ENCODE measurements at places on chromosomes 16 and 17.

- no peak for DNase-seq
These were observed 8.5 kb downstream of the FNDC8 start for GRCh38 chr17:35129973-35130351.

- no peak for DNase-seq
These were observed 94.8 kb upstream of the AKTIP start for GRCh38 chr16:53597776-53598175.

- DNase-seq: no peak
These were observed 13.5 kb downstream of the STH start for GRCh38 chr17:46012506-46013079.

DNA sequence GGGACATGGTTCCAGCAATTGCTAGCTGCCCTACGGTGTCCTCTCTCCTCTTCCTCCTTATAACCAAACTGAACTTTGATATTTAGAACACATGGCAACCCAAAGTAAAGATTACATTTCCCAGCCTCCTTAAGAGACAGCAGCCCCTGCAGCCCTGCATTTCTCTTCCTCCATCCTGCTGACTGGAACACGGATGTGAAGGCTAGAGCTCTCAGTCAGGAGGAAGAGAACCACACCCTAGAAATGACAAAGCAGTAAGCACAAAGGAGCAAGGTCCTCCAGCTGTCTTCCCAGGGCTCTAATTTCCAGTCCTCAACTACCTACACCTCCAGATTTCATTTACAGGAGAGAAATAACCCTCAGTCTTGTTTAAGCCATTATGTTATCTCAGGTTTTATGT, 10.9 kb downstream of the DYNC1LI2 start:
- DNase-seq: no peak

DNA sequence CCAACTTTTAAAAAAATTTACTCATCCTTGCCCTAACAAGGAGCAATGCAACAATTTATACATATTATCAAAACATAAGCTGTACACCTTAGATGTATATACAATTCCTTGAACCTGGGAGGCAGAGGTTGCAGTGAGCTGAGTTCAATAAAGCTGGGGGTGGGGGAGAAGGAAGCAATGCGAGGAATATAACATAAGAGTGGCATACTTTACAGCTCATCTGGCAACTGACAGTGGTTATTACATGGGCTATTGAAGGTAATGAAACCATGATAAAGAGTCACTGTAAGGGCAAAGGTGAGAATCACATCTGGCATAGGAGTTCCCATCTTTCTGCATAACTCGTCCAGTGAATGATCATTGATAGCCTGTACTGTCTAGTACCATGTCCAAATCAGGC, 43.7 kb downstream of the CA4 start:
- DNase-seq: no peak

DNA sequence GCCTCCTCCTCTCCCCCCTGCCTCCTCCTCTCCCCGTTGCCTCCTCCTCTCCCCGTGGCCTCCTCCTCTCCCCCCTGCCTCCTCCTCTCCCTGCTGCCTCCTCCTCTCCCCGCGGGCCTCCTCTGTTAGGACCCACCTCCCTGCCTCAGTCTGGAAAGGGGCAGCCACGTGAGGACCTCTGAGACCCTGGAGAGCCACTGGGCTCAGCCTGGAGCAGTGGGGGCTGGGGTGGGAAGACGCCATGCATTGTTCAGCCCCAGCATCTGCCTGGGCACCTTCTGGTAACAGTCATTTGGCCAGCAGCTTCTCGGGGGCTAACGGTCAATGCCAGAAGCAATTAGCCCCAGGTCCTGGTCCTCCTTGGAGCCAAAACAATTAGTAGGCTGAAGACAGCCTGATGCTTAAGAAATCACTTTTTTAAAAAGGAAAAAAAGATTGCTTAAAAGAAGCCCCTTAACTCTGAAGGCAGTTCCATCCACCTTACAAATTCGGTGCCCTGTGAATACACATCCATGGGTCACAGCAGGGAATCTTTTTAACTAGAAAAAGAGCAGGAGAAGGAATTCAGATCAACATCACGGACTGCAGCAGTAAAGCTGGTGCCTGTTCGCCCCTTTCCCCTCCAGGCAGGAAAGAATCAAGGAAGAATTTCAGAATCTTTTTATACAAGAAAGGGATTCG, 29.8 kb downstream of the NXN start:
- DNase-seq: no peak

- DNase-seq: no peak
These were observed 167.5 kb downstream of the TANC2 start for GRCh38 chr17:63133491-63133890.

DNA sequence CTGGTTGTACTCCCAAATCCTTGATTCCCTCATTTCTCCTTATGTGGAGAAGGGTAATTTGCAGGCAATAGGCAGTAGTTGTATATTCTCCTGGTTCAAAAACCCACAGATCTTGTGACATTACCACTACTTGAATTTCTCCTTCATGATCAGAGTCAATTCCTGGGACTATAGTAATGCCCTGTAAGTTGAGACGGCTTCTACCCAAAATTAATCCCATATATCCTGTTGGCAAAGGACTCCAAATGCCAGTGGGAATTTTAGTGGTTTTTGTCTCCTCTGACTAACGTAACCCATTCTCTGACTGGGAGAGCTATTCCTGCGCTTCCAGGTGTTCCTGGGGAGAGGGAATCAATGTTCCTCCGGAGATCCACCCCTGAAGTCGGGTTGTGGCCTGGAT, 11.6 kb upstream of the ZNF689 start:
- DNase-seq: no peak

DNA sequence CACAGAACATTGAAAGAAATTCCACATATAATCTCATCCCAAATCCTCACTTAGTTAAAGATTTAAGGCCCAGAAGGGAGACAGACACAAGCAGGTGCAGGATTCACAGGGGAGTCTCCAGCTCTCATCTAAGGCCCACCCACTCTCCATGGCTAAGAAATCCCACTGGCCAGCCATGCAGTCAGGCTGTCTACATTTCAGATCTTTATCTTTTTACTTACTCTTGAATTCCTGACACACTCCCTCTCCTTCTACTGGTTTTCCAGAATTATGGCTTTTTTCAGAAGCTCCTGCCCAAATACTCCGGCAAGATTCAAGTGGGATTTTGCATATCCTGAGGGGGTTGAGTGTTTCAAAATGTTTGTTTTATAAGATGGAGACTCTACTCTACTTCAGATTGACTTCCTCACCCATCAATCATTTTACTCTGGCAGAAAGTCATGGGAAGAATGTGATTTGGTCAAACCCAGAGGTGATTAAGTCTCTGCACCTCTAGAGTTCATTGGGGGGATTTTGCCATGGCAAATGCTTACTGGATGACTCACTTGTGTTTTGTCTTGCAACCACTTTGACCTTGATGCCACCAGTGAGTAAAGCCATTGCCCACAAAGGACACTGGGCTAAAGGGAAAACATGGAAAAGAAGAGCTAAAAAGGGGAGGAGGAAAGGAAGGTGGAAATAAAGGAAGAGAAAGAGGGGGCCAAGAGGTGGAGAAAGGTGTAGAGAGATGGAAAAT, 688.8 kb upstream of the SALL1 start:
- no peak for DNase-seq

DNA sequence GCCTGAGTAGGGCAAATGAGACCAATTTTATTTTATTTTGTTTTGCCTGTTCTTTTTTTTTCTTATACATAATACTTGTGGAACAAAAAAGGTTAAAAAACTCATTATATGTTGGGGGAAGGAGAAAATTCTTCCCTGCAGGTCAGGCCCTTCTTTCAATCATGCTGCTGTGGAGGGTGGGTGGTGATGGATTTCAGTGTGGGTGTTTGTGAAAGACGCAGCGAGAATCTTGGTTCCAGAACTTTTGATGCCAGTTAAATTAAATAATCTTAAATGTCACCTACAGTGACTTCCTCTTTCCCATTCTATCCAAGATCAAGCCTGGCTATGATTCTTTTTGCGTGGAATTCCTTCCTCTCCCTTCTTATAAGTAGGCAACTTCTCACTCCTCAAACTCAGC, 595.8 kb upstream of the EEF2KMT start:
- no peak for DNase-seq

- no peak for DNase-seq
These were observed 2.1 kb downstream of the SLC16A6 start for GRCh38 chr17:68288804-68289203.

- DNase-seq: no peak
These were observed 50.0 kb downstream of the SHISA9 start for GRCh38 chr16:12951392-12951791.

DNA sequence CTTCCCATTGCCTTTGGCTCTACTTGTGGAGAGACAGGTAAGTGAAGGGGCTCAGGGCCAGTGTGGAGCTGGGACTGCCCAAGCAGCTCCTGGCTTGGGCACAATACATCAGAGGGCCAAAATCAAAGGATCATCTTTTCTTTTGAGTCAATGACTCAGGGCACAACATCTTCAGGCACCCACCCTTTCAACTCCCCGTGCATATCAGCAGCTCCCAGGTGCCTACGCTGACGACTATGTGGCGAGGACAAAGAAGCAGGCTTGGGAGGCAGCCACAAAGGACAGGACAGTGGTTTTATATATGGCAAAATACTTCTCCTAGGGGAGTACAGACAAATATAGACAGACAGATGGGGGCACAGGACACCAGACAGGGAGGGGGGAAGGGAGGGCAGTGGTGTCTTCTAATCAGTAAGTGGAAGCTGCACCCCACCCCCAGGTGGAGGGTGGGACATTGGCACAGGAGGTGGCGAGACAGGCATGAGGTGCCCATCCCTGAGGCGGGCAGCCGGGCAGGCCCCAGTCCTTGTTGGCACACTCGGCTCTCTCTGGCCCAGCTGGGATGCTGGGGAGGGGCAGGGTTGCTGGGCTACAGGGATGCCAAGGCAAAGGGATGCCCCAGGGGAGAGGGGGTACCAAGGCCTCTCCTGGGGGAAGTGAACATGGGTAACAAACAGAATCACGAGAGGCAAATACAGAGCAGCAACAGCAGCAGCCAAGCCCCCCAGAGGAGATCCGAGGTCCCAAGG, 7.7 kb upstream of the ARL5C start:
- no peak for DNase-seq

- DNase-seq: no peak
These were observed 157.4 kb upstream of the NOG start for GRCh38 chr17:56436142-56436541.

DNA sequence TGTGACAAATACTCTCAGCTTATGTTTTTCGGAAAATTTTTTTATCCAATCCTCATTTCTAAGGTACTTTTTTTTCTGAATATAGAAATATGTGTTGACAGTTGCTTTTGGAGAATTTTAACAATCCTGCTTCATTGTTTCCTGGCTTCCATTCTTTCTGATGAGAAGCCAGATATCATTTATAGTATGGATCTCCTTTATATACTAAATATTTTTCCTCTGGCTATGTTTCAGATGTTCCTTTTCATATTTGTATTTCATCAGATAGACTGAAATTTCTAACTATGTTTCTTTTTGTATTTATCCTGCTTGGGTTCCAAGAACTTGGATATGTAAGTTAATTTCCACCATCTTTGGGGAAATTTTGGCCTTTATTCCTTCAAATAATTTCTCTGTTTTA, 138.9 kb upstream of the CDH11 start:
- DNase-seq: no peak

DNA sequence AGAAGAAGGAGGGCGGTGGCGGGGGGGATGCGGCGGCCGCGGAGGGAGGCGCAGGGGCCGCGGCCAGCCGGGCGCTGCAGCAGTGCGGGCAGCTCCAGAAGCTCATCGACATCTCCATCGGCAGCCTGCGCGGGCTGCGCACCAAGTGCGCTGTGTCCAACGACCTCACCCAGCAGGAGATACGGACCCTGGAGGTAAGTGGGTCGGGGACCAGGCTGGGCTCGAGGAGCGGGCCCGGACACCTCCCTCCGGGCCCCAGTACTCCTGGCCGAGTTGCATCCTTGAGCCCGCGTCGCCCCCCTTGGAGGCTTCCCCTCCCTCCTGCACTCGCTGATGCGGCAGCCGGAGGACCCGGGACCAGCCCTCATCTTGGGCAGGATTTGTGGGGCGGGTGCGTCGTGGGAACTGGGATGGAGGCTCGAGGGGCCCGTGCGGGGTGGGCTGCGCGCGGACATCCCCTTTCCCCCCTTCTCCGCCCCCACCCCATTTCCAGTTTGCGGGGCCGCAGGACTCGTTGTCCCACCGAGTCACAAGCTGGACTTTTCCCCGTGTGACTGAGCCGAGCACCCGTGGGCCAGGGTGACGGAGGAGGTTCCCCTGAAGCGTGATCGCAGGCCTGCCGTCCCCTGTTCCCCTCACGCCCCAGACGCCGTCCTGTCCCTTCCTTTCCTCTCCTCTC, 572 bp downstream of the KSR1 start:
- DNase-seq: no peak

DNA sequence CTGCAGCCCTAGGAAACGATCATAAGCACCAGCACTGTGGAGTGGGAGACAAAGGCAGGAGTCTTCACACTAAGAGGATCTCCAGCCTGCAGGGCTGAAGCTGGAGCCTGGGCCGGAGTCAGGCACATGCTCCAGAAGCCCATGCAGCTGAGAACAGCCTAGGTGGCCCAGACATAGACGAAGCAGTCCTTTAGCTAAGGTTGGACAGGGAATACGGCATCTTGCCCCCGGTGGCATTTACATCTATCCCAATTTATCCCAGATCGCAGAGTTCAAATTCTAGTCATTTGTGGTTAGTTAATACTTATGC, 13.9 kb downstream of the TSPOAP1 start:
- DNase-seq: no peak

DNA sequence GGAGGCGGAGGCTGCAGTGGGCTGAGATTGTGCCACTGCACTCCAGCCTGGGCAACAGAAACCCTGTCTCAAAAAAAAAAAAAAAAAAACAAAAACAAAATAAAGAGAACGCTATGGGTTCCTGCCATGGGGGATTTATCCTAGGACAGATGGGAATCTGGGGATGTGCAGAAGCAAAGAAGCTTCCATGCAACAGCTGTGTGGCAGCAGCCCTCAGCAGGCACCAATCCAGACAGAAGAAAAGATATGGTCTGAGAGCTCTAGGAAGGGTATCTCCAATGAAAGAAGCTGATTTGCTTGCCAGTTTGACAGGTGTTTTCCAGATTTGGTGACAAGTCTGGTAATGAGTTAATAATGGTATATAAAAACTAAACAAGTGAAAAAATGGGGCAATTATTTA, 11.6 kb downstream of the MYO19 start:
- DNase-seq: no peak

- DNase-seq: no peak
These were observed 206.2 kb upstream of the IRX5 start for GRCh38 chr16:54724346-54724925.

- no peak for DNase-seq
These were observed 44.9 kb downstream of the ABCA8 start for GRCh38 chr17:68910251-68910705.

- peak; percentile 18 for DNase-seq
These were observed 8.4 kb upstream of the SLC47A2 start for GRCh38 chr17:19724501-19725420.

- no peak for DNase-seq
These were observed 30.8 kb downstream of the FA2H start for GRCh38 chr16:74743668-74744299.
